ENCODE measurements at places on chromosomes 4 and X. TPM values are rescaled to one million over a fixed set of nuclear protein-coding genes. Genes with fewer than 3 reads are reported as not detected.

GRCh38 chrX:121569609-121570008 lies 522.2 kb downstream of the GLUD2 start:
- no peak overlapping the region for H3K27ac ChIP-seq
- H3K27me3 ChIP-seq, result no peaks in the 10 kb centered on the region
- no peak overlapping the region for H3K4me3 ChIP-seq
- DNase-seq, result no peak

The LRP2BP gene
- 0.23 TPM for total RNA-seq

DNA sequence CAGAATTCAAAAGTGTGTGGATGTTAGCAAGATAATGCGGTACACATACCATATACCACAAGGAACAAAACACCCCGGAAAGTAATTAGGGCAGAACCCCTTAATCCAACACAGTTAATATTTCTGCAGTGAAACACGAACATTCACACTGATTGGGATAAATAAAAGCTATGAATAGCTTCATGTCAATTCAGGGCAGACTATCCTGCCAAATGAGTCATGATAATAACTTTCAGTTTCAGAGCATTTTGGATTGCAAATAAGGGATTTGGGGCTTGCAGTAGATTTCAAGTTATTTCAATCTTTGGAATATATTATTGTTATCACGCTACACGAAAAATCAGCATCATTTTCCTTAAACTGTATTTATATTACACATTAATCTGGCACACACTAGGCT lies 24.3 kb downstream of the IRF2 start:
- peaks cover 11% of the 10 kb centered on the region for H3K4me1 ChIP-seq
- no peak for DNase-seq
- no peaks in the 10 kb centered on the region for H3K36me3 ChIP-seq
- no peak overlapping the region for H3K27ac ChIP-seq
- H3K4me3 ChIP-seq, result no peak overlapping the region

DNA sequence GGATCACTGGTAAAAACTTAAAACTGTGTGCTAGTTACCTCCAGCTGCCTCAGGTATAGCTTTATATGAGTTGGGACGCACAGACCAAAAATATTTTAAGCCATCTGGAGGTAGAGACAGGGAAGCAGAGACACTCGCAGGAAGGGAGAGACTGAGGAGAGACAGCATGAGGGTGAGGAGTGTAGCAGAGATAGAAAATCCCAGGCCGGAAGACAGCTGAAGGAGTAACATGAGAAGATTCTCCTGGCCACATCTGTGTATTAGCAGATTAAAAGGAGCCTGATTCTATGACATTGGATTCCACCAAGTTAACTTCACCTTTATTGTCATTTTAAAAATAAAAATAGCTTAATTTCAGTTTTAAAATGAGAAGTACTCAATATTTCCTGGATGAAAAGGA lies 84.3 kb downstream of the PDLIM5 start:
- DNase-seq, result no peak
- H3K27ac ChIP-seq, result no peak overlapping the region
- no peak overlapping the region for H3K4me3 ChIP-seq
- H3K36me3 ChIP-seq, result no peaks in the 10 kb centered on the region
- no peaks in the 10 kb centered on the region for H3K27me3 ChIP-seq
- peaks cover 30% of the 10 kb centered on the region for H3K4me1 ChIP-seq

DNA sequence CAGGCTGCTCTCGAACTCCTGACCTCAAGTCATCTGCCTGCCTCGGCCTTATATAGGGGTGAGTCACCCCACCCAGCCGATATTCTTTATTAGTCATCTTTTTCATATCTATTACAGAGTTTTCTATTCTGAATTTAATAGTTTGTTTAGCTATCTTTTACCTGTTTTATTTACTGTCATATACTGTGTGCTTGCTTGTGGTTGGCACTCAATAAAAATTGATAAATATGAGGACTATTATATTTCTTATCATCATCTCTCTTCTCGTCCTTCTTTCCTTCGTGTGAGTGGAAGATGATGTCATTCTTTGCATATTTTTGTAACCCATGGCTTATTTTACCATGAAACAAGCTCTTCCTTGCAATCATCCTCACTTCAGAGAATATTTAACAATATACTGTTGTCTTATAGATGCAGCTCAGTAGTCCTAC lies 265.5 kb downstream of the ARHGAP24 start:
- no peaks in the 10 kb centered on the region for H3K36me3 ChIP-seq
- H3K27me3 ChIP-seq, result no peaks in the 10 kb centered on the region
- no peak for DNase-seq
- no peak overlapping the region for H3K4me3 ChIP-seq

- H3K27me3 ChIP-seq, result no peaks in the 10 kb centered on the region
- peak overlapping the region; percentile 11 for H3K27ac ChIP-seq
- H3K36me3 ChIP-seq, result no peaks in the 10 kb centered on the region
- no peak overlapping the region for H3K4me3 ChIP-seq
Observed at GRCh38 chr4:113452868-113453620, 308.5 kb downstream of the CAMK2D start.

- no peaks in the 10 kb centered on the region for H3K27me3 ChIP-seq
- H3K4me3 ChIP-seq, result no peak overlapping the region
- DNase-seq, result no peak
- H3K36me3 ChIP-seq, result no peaks in the 10 kb centered on the region
- H3K27ac ChIP-seq, result no peak overlapping the region
Observed at GRCh38 chrX:68121371-68121770, 311.9 kb downstream of the OPHN1 start.

- DNase-seq, result no peak
- no peaks in the 10 kb centered on the region for H3K36me3 ChIP-seq
- H3K4me3 ChIP-seq, result no peak overlapping the region
- H3K27me3 ChIP-seq, result no peaks in the 10 kb centered on the region
- H3K4me1 ChIP-seq, result no peaks in the 10 kb centered on the region
- H3K27ac ChIP-seq, result no peak overlapping the region
Observed at GRCh38 chrX:77415161-77415560, 32.0 kb upstream of the FGF16 start.

GRCh38 chr4:56324011-56324610 lies 63.2 kb downstream of the AASDH start:
- no peaks in the 10 kb centered on the region for H3K27me3 ChIP-seq
- DNase-seq, result no peak
- no peak overlapping the region for H3K4me3 ChIP-seq
- no peaks in the 10 kb centered on the region for H3K4me1 ChIP-seq

GRCh38 chr4:98793658-98794057 lies 135.2 kb upstream of the TSPAN5 start:
- H3K4me1 ChIP-seq, result no peaks in the 10 kb centered on the region
- no peaks in the 10 kb centered on the region for H3K27me3 ChIP-seq
- H3K27ac ChIP-seq, result no peak overlapping the region

The NMU gene
- 20.1 TPM for total RNA-seq

DNA sequence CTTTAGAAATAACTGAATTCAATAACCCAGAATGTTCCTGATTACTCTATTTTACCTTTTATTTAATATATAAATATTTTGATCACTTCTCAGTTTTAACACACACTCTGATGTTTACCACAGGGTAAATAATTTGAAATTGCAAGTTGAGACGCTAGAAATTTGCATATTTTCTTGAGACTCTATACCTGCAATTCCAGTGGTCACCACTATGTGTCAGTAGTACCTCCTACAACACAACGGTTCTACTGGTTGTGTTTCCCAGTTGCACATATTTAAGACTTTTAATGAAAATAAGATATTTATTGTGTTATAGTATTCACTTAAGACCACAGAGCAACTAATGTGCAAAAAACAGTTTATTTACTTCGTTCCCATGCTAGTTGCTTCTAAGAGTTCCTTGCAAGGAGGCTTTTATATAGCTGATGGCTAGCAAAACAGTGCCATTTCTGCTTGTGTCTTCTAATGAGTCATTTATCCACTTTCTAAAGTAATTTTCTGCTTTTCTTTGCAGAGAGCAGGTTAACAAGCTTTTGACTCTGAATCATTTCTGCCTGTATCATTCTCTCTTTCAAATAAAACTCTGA lies 98.9 kb upstream of the PDLIM3 start:
- no peaks in the 10 kb centered on the region for H3K4me1 ChIP-seq
- H3K27ac ChIP-seq, result no peak overlapping the region
- DNase-seq, result no peak
- H3K27me3 ChIP-seq, result no peaks in the 10 kb centered on the region
- no peak overlapping the region for H3K4me3 ChIP-seq

DNA sequence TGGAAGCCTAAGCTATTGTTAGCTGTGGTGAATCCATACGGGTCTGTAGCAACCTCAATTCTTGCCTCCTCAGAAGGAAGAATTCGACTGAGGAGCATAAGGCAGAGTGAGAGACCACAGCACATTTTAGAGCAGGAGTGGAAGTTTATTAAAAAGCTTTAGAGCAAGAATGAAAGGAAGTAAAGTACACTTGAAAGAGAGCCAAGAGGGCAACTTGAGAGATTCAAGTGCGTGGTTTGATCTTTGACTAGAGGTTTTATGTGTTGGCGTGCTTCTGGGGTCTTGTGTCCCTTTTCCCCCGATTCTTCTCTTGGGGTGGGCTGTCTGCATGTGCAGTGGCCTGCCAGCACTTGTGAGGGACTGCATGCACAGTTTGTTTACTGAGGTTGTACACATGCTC lies 880.6 kb upstream of the INTU start:
- H3K4me3 ChIP-seq, result no peak overlapping the region
- no peaks in the 10 kb centered on the region for H3K36me3 ChIP-seq
- DNase-seq, result no peak
- no peaks in the 10 kb centered on the region for H3K27me3 ChIP-seq
- H3K27ac ChIP-seq, result no peak overlapping the region

DNA sequence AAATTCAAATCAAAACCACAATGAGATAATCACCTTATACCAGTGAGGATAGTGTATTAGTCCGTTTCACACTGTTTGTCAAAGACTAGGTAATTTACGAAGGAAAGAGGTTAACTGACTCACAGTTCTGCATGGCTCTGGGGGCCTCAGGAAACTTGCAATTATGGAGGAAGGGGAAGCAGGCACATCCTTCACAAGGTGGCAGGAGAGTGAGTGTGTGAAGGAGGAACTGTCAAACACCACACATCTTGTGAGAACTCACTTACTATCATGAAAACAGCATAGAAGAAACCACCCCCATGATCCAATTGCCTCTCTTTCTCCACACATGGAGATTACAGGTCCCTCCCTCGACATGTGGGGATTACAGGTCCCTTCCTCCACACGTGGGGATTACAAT lies 54.7 kb upstream of the TRPC5 start:
- H3K27ac ChIP-seq, result no peak overlapping the region
- DNase-seq, result no peak
- no peak overlapping the region for H3K4me3 ChIP-seq

GRCh38 chr4:151358266-151358665 lies 32.9 kb upstream of the SH3D19 start:
- DNase-seq, result no peak
- no peak overlapping the region for H3K4me3 ChIP-seq
- no peak overlapping the region for H3K27ac ChIP-seq
- no peaks in the 10 kb centered on the region for H3K4me1 ChIP-seq

The C4orf51 gene
- not detected for total RNA-seq

The TMA16 gene
- total RNA-seq, result 24.9 TPM

- no peaks in the 10 kb centered on the region for H3K4me1 ChIP-seq
- no peaks in the 10 kb centered on the region for H3K27me3 ChIP-seq
- no peak overlapping the region for H3K4me3 ChIP-seq
- no peak for DNase-seq
- no peaks in the 10 kb centered on the region for H3K36me3 ChIP-seq
Observed at GRCh38 chrX:8629871-8630270, 102.1 kb downstream of the ANOS1 start.

DNA sequence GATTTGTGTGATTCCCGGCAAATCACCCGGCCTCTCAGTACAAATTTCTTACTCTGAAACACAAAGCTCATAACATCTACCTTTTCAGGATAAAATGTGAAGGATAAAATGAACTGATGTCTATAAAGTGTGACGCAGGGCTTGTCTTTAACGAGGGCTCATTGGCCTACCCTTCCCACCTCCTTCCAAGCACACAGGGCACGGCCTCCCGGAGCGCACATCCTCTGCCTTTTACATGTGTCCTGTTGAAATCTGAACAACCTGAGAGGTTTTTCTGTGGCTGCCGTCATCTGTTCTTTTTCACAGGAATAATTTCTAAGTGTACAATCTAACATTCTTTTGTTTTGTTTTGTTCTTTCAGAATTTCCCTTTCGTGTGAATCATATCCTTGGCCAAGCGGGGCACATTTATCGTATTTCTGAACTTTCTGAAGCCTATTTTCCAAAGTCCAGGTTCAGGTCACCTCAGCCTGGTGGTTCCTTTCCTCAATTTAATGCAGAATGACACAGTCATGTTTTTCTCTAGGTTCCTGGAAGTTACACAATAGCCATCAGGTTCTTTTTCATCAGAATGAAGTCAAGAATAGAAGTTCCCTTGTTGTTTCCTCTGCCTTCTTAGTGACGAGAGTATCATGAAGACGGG lies 53.1 kb upstream of the SPRY1 start:
- no peak overlapping the region for H3K27ac ChIP-seq
- no peaks in the 10 kb centered on the region for H3K27me3 ChIP-seq
- H3K36me3 ChIP-seq, result no peaks in the 10 kb centered on the region
- H3K4me1 ChIP-seq, result peaks cover 15% of the 10 kb centered on the region

DNA sequence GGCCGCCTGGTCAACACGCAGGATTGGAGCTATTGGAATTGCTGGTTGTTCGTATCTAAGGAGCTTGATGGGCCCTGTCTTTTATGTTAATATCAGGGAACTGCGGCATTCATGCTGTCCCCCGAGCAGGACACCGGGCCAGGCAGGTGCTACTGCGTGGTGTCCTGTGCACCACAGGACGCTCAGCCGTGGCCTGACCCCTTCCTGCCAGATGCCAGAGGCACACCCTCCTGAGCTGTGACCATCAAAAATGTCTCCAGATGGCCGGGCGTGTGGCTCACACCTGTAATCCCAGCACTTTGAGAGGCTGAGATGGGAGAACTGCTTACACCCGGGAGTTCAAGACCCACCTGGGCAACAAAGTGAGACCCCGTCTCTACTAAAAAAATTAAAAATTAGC lies 32.1 kb downstream of the ABLIM2 start:
- H3K4me3 ChIP-seq, result no peak overlapping the region
- DNase-seq, result no peak
- no peaks in the 10 kb centered on the region for H3K36me3 ChIP-seq
- no peaks in the 10 kb centered on the region for H3K27me3 ChIP-seq
- H3K4me1 ChIP-seq, result no peaks in the 10 kb centered on the region

DNA sequence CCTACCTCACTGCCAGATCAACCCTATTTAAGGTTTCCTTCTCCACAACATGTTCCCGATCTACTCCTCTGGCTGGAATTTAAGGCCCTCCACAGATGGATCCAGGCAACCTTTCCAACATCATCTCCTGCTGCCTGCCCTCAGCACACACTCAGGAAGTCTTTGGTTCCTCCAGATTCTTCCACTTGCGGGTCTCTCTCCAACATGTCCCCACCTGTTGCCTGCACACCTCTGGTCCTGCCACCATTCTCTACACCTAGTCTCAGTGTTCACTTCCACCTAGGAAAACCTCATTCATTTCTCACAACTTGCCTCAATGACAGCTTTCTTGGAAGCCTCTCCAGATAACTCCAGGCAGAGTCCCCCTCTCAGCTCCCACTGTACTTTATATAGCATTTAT lies 80.1 kb downstream of the RTL5 start:
- H3K4me3 ChIP-seq, result no peak overlapping the region
- H3K27ac ChIP-seq, result no peak overlapping the region
- H3K27me3 ChIP-seq, result no peaks in the 10 kb centered on the region
- no peak for DNase-seq
- no peaks in the 10 kb centered on the region for H3K4me1 ChIP-seq
- no peaks in the 10 kb centered on the region for H3K36me3 ChIP-seq

The DDIT4L gene
- total RNA-seq, result 4.4 TPM

- no peak overlapping the region for H3K27ac ChIP-seq
- no peak for DNase-seq
- no peaks in the 10 kb centered on the region for H3K27me3 ChIP-seq
- no peak overlapping the region for H3K4me3 ChIP-seq
- H3K4me1 ChIP-seq, result no peaks in the 10 kb centered on the region
Observed at GRCh38 chrX:102849396-102849795, 87.7 kb upstream of the RAB40AL start.

- DNase-seq, result no peak
- no peaks in the 10 kb centered on the region for H3K4me1 ChIP-seq
- H3K36me3 ChIP-seq, result no peaks in the 10 kb centered on the region
- H3K27me3 ChIP-seq, result no peaks in the 10 kb centered on the region
Observed at GRCh38 chr4:172740434-172740833, 428.2 kb upstream of the GALNT7 start.
